Activated CD4-positive, alpha-beta T cell treated with anti-CD3 and anti-CD28 coated beads, Interleukin-2, amount 10 ng/mL, durations not matched to agents 24 days and 14 days (primary cell): ENCODE measurements at places on chromosomes 1 and 21.

DNA sequence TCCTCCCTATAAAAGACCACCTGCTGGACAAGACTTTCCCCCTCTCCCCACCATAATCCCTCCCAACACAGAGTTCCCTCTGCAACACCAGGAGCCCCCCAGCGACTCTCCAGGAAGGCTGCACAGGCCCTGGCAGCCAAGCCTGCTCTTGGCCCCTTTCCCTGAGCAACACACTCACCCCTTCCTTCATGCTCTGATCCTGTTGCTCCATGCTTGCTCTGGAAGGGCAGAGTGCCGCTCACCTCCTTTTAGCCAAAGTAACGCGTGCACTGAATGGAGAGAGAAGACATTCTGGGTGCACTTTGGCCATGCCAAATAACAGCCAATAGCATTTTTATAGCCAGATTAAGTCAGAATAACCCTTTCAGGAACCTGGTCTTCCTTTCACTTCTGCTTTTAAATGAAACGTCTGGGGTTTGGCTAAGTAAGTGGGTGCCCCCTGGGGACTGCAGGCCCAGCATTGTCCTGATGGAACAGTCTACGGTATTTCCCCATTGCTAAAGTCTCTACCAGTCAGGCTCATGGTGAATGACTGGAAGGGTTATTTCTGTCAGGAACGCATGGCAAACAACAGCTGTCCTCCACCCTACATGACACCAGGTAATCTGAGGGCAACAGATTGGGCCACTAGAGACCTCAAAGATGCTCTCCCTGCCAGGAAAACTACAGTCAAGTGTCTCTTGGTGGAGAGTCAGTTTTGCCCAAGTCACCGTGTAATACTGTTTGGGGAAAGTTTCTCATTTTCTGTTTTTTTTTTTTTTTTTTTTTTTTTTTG lies at the start of gene SLC2A5:
TSS of gene SLC2A5 (minus strand) at position 310 of the 775 bp plus-strand sequence. CDS start at position 211, 99 bp downstream.
- no peak for DNase-seq

DNA sequence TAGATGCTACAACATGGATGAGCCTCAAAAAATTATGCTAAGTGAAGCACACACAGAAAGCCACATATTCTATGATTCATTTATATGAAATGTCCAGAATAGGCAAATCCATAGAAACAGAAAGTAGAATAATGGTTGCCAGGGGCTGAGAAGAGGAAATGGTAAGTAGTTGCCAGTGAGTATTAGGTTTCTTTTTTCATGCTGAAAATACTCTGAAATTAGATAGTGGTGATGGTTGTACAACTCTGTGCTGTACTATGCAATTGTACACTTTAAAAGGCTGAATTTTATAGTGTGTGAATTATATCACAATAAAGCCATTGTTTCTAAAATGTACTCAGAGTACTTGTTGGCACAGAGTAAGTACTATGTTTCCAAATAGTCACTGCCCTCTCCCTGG lies 15.5 kb upstream of the GFI1 start:
- no peak for DNase-seq

DNA sequence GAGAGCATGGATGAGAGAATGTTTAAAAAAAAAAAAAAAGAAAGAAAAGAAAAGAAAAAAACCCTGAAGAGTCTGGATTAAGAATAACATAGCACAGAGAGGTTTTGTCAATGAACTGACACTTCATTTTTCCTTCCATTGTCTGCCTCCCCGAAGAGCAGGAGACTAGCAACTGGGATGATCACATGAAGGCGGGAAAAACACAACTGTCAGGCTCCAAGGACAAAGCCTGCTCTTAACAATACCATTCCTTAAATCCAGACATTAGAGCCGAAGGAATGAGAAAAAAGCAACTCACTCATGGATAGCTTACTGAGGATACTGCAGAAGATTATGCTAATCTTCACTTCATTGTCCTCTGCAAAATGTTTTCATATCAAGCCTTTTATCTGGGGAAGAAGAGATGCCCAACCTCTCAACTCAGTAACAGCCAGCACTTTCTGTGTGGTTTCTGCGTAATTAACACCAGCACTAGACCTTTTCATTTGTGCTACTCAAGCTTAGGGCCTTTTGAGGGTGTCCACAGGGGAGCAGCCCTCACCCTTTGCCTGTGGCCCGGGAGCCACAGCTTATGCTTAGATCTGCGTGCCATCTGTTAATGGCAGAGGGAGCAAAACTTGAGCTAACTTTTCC lies 182.3 kb downstream of the BARHL2 start:
- DNase-seq, result no peak

GRCh38 chr1:44025816-44026215 lies 5.4 kb downstream of the SLC6A9 start:
- DNase-seq, result no peak
